GM18507 (cell line): ENCODE measurements at places on chromosomes 1 and 21.

DNA sequence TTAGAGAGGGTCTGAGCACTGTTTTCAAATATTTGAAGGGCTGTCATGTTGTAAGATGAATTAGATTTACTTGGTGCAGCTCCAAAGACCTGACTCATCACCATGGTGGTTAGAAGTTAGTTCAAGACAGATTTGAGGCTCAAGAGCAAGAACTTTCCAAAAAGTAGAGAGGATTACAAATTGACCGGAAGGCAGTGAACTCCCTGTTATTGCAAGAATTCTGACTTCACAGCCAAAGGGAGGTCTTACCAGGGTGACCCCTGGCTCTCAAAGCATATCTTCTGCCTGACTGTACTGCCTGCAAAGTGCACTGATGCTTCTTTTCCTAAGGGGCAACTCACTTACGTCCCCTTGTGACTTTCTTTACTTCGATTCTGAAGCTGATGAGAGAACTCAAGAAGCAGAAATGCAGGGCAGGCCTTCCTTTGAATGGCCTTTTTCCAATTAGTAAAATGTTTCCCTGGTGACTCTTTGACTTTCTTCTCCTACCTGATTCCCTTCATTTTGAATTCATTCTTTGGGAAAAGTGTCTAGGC is 86.4 kb downstream of the NAV1 start:
- no peak for DNase-seq

DNA sequence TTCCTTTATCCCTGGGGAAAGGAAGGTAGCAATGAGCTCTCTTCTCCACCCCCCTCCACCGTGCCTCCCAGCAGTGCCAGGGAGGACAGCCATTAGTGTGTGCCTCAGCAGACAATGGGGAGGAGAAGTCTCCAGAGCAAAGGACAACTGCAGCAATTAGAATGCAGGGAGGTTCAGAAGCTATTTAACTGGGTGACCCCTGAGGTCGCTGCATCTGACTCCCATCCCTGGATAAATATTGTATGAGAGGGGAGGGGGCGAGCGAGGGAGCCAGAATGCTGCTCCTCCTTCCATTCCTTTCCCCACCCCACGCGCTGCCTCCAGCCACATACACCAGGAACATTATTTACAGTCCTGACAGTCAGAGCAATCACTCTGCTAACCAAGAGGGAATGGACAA is 59.0 kb downstream of the ERI3 start:
- DNase-seq, result no peak

DNA sequence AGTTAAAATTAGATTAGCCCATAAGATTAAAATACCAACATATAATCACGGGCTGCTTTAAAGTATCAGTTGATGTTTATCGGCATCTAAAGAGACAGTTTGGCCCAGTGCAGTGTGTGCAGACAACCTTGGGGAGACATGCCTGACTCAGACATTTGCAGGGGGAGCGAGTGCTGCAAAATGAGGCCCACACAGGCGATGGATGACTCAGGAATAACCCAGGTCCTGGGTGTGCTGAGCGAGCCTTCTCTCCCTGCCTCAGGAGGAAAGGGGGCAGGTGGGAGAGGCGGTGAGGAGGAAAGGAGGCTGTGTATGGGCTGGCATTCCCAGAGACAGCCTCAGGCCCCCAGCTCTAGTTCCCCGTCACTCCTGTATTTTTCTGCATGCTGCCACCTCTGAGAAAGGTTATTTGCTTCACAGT is 9.0 kb downstream of the SLC9A1 start:
- no peak for DNase-seq

GRCh38 chr1:161381707-161382106 is 14.0 kb upstream of the CFAP126 start:
- no peak for DNase-seq

DNA sequence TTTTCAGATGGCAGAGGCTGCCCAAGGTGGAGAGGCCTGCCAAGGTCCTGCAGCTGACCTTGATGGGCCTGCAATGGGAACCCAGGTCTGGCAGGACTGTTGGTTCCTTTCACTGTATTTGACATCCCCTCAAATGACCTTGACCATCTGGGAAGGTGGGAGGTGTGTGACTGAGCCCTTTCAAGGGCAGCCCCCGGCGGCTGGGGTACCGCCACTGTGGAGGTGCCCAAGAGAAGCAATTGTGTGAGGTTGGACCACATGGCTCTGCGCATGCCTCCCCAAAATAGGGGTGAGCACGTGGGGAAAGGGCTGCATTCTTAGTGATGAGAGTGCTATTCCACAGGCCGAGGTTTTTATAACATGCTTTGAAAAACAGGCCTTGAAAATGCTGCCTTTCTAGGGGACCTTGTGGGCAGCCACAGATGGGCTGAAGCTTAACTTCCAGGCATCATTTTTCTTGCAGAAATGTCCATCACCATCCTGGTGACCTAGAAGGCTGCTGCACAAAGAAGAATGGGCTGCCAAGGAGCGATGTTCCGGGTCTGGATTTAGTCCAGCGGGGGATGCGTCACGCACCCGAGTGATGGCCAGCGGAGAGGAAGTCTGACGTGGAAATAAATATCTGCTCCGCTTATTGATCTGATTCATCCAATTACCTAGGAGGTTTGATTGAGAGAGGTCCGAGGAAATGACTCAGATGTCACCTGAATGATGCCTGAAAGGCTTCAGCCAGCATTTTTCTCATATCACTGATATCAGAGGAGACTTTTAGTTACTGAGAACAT is 16.5 kb upstream of the UTS2 start:
- no peak for DNase-seq

- no peak for DNase-seq
These were observed 17.4 kb downstream of the AK4 start for GRCh38 chr1:65165269-65165993.

DNA sequence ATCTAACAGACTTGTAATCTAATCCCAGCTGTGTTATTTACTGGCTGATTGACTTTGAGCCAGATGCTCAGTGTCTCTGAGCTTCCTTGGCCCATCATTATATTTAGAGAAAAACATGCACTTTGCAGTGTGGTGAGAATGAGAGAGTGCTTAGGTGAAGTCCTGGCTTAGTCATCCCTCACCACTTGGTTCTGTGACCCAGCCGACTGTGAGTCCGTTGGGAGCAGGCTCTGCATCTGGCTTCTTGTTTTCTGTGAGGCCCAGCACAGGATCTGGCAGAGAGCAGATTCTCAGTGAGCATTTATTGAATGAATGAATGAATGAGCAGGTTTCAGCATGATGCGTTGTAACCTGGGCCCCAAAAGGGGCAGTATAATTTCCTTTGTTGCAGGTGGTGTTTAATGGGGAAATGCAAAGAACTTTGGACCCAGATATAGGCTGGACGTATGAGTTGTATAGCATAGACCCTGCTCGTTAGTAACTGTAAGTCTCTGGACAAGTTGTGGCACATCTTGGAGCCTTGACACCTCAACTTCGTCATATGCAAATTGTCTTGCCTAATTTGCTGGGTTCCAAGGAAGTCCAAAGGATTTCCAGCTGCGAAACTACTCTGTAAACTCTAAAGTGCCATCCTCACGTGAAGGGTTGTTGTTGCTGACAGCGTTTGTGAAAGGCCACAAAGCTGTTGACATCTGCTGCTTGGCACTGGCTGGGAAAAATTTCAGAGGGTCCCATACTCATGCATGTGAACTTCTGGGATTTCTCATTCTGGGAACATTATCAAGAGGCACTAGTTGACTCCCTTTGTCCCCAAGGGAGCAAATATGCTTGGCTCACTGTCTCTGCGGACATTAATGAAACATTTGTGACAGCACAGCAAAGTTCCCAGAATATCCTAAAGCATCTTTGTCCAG is 138.8 kb upstream of the USP24 start:
- no peak for DNase-seq

GRCh38 chr1:208467151-208467780 is 223.1 kb upstream of the PLXNA2 start:
- DNase-seq, result no peak

DNA sequence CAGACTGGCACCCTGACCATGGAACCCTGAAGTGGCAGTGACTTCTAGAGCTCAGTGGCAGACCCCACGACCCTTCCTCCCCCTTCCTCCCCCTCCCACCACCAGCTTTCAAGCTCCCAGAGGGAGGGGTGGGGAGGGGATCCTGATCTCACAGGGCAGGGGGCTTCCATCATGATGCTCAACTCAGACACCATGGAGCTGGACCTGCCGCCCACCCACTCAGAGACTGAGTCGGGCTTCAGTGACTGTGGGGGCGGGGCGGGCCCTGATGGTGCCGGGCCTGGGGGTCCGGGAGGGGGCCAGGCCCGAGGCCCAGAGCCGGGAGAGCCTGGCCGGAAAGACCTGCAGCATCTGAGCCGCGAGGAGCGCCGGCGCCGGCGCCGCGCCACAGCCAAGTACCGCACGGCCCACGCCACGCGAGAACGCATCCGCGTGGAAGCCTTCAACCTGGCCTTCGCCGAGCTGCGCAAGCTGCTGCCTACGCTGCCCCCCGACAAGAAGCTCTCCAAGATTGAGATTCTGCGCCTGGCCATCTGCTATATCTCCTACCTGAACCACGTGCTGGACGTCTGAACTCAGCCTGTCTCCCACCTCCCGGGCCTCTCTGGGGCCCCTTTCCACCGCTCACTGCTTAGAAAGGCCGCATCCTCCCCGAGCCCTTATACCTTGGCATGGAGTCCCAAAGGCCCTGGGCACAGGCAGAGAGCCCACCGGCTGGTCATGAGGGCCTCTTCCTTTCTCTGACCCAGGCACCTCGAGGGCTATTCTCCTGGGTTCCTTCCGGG is 3.9 kb downstream of the NHLH1 start:
- no peak for DNase-seq

- no peak for DNase-seq
These were observed 19.9 kb downstream of the SAMSN1 start for GRCh38 chr21:14526199-14526598.

DNA sequence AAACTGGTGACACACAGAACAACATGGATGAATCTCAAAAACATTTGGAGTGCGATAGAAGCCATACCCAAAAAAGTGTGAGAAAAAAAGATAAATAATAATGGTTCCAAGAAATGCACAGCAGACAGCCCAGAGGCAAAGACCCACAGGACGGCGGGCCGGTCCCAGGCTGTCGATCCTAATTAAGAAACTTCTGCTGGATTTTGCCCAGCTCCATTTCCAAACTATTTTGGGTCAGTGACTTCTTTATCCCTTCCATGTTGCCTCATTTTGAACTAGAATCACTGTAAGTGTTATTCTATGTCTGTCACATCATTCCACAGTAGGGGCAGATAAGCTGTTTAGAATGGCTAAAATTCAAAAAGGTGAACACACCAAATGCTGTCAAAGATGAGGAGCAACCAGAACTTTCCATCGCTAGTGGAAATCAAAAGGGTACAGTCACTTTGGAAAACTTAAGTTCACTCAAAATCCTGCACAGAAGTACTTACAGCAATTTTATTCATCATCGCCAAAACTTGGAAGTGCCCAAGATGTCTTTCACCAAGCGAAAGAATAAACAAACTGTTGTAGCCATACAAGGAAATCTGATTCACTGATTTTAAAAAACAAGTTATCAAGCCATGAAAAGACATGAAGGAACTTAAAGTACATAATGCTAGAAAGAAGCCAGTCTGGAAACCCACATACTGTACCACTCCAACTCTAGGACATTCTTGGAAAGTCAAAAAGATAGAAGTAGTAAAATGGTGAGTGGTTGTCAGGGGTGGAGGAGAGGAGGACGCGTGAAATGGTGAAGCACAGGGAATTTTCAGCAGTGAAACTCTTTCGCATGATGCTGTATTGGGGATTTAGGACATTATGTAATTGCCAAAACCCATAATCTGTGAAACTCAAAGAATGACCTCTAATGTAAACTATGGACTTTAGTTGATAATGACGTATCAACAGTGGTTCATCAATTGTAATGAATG is 7.5 kb downstream of the NBPF1 start:
- no peak for DNase-seq

DNA sequence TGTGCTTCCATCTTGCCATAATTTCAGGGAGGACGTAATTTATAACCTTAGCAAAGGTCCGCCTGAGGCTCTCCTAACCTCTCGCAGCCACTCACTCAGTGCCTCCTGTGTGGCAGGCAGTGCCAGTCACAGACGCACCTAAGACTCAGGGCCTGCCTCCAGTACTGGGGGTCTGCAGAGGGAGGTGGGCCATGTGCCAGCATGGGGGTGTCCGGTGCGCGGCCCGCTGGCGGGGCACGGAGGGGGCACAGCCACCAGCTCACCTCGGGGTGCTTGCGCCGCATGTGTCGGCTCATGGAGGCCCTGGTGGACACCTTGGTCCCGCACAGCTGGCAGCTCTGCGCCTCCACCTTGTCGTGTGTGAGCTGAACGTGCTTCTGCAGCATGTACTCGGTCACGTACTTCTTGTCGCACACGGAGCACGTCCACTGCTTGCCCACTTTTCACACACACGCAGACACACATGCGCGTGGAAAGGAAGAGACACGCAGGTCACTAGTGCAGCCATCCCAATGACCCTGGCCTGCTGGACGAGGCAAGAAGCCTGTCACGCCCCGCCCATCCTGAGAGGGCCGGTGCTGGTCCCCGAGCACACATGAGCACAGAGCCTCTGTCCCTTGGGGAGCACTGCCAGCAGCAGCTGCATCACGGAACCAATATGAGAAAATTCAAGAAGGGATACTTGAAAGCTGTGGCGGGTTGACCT is 43.2 kb upstream of the RIPK4 start:
- no peak for DNase-seq

GRCh38 chr1:6491081-6491449 is 402 bp downstream of the PLEKHG5 start:
- no peak for DNase-seq

- DNase-seq, result no peak
These were observed 240.7 kb upstream of the HOOK1 start for GRCh38 chr1:59574085-59574484.

DNA sequence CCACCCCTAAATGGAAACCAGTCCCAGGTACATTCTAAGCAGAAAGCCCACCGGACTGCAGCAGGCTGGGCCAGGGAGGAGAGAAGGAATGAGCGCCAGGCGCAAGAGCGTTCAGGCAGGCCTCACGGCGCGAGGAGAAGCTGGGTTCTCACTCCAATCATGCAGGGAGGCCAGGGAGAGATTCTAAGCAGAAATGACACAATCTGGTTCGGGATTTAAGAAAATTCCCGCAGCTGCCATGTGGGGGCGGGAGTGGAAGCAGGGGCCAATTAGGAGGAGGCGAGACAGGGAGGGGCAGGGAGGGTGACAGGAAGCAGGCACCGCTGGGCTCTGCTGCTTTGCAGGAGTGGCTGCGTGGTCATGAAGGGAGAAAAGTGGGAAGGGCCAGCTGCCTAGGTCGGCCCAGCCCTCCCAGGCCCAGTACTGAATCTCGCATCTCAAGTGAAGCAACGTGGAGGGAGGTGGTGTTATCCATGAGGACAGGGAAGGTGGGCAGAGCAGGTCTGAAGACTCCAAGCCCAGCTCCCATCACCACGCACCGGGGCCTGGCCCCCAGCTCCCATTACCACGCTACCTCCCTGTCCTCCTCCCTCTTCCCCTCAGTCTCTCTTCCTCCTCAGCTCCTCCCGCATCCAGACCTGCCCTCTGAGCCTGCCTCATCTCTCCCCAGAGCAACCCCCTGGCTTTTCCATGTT is 11.8 kb downstream of the NPHP4 start:
- DNase-seq, result no peak

DNA sequence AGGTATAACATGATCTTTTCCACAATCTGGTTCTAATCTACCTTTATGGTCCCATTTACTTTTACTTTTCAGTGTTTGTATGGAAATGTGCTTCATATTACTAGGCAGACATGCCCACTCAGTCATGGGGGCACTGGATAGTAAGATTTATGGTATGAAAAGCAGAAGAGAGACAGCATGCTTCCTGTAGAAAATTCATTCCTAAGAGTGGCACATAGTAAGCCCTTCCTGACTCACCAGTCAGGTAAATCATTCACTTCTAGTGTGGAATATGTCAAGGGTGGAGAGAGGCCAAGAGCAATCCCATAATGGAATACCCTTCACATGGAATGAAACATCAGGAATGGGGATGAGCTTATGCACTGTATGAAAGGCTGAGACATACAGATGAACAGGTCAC is 49.5 kb upstream of the BCL10 start:
- DNase-seq, result no peak
